Tibial artery (tissue), 4 donors: ENCODE measurements at places on chromosomes 7 and 10.

- DNase-seq, result no peak
These were observed 16.0 kb upstream of the TLL2 start for GRCh38 chr10:96529634-96530279.

DNA sequence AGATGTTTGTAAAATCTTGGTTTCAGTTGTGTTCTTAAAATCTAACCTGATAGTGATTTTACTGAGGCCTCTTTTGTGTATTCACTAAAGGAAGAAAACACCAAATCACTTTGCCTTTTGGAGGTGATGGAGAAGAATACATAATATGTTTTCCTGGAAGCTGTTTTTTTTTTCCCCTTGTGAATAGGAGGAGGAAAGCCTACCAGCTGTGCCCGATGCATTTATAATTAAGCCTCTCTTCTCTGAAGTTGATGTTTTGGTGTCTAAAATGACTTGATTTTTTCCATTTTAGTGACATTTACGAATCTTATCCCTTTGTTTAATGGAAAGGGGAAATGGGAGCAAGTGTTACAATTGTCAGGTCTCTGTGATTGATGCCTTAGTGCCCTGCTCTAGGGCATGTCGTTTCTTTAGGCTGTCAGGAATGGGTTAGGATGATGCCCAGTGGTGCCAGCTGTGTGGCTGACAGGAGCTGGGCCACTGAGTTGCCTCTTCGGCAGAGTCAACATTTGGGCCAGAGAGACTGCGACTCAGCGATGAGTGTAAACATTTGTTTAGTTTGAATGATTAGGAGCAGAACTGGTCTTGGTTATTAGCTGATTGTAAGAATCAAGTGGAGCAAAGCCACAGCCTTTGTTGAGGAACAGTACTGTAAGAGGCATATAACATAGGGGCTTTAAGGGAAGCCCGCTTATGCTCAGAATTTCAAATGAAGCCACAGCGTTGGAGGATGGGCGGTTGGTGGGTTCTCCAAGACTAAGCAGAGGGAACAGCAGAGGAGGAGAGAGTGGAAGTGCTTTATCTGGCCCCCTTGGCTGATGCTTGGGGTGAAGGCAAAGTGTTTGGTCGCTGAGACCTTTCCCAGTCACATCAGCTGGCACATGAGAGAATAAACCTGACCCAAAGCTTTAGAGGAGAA, 81.6 kb downstream of the CDK14 start:
- no peak for DNase-seq

DNA sequence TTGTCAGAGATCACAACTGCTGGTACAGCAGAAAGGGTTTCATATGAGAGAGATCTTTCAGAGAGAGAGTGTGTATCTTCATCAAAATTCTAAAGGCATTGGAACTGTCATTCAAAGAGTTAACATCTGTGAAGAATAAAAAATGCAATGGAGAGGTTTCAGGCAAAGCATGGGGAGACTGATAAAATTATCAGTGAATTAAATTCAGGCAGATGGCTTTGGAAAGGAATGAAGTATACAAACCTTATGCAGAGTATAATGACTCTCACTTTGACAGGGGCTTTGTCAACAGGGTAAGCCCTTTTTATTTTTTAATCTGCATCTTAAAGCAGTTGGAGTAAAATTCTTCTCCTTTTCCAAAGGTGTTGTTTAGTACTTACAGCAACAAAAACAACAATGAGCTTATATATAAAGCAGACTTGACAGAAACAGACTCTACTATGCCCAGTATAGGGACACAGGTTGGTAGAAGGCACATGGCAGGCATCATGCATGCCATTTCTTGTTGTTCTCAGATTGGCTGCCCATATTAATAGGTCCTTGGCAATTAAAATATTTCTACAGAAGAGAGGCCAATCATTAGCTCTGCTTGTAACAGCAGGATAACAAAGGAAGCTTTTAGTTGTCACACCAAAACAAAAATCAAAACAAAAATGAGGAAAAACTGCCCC, 54.9 kb upstream of the NXPH1 start:
- DNase-seq, result no peak

DNA sequence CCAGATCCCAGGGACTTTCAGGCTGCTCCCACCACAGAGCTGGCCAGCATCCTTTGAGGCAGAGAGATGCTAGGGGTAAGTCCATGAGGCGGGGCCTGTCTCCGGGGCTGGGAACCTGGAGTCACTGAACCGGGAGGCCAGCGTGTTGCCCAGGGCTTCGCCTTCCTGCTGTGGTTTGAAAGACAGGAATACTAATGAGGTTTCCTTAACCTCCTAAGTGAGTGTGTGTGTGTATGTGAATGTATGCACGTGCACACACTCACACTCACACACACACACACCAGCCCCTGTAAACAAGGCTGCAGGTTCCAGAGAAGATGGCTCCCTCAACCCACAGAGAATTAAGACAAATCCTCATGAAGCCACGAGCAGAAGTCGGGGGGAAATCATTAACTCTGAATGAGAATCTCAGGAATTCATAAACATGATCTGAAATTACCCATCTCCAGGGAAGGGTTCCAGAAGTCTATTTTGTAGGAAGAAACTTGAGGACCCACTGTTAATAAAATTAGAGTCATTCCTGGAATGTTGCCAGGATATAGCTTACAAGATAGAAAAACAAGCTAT, 20.3 kb upstream of the PFKP start:
- DNase-seq, result no peak

DNA sequence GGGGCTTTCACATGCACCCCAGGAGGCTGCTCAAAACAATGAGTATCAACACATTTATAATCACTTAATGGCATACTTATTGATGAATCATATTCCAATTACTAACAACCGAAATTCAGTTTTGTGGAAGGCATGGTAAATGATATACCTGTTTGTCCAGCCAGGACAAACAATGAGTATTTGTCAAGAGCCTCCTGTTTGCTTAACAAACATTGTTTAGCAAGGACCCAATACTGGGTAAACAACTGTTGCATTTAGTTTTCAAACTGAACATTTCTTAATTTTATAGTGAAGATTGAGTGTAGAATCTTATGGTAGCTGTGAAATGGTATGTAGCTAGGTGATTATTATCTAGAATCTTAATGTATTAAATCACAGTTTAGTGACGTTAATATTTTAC, 473.7 kb downstream of the ATRNL1 start:
- DNase-seq, result no peak

DNA sequence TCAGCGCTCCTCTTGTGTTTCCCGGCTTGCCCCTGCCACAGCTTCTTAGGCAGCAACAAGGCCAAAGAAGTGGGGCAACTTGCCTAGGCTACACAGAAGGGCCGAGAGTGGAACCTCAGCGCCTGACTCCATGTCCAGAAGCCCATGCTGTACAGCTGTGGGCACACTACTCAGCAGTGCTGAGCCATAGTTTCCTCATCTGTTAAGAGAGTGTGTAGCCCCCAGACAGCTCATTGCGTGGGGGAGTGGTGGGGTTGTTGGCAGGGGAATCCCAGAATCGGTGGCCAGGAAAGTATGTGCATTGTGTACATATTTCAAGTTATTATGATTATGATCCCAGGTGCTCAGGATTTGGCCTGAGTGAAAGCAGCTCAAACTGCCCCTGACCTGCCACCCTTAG, 96.2 kb downstream of the CDH23 start:
- no peak for DNase-seq

- no peak for DNase-seq
These were observed 108.1 kb downstream of the SNX13 start for GRCh38 chr7:17832242-17832641.

DNA sequence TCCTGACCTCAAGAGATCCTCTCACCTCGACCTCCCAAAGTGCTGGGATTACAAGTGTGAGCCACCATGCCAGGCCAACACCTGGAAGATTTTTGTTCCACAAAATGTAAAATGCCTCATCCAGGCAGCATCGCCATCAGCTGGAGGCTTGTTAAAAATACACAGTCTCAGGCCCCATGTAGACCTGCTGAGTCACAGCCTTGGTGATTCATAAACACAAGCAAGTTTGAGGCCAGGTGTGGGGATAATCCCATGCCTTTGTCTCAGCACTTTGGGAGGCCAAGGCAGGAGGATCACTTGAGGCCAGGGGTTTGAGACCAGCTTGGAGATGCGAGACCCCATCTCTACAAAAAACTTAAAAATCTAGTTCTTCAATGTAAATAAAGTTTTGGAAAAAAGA, 49.1 kb upstream of the FOXK1 start:
- no peak for DNase-seq

GRCh38 chr10:31526681-31527080, 207.7 kb downstream of the ZEB1 start:
- no peak for DNase-seq

- DNase-seq, result no peak
These were observed 25.4 kb upstream of the GPAM start for GRCh38 chr10:112208997-112209396.

DNA sequence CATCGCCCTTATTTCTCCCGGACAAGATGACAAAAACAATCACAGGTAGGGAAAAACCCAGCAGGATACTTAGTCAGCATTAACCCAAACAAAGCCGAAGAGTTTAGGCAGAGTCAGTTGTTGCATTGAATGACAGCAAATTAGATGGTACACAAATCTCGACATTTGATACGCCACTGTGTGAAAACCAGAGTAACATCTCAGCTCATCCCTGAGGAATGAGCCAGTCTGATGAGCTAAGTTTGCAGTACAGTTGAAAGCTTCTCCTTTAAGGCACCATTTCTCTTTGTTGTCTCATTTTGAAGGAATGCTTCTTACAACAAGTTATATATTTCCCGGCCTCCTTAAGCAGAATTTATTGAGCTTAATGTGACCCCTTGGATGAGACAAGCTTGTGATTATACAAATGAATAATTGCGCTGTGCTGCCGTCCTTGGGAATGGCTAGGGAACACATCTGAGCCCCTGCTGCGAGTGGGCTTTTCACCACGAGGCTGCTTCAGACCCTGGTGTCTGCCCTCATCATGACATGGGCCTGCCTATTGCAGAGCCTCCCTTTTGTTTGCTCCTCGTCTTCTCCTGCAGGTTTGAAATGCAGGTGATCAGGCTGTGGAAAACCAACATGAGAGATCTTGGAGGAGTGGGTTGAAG, 137.3 kb downstream of the CELF2 start:
- no peak for DNase-seq

GRCh38 chr10:71575934-71576801, 143.4 kb downstream of the C10orf105 start:
- DNase-seq, result no peak

DNA sequence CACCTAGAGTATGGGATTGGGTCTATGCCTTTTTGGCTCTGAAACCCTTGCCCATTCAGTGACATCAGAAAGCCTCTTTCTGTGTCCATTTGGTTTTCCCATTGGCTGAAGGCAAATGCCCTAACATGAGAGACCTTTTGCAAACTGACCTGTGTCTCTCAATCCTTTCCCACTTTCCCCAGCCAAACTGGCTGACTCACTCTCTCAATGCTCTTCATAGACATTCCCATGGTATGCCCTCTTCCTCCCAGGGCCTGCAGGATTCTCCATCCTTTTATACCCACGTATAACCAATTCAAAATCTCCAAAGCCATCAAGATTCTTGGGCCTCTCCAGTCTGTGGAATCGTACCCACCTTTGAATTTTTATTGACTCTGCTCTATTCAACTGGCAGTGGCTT, 563.3 kb downstream of the GATA3 start:
- no peak for DNase-seq

DNA sequence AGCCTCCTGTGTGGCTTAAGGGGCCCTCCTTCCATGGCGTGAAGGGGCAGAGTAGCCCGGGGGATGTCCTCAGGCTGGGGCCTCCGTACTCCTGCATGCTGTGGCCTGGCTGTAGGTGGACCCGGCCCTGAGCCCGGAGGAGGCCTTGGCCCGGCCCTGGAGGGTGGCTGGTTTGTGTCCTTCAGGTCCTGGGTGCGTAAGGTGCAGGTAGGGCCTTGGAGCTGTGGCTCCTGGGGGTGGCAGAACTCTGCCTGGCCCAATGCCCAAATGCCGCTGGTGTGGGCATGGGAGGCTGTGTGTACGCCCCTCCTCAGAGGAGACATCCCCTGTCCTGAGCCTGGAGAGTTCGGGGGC, 26.9 kb upstream of the AMZ1 start:
- DNase-seq, result no peak
